Activated naive CD4-positive, alpha-beta T cell treated with anti-CD3 and anti-CD28 coated beads for 36 hours (primary cell): ENCODE measurements at places on chromosomes 5 and 9. TPM values are rescaled to one million over a fixed set of nuclear protein-coding genes. Genes with fewer than 3 reads are reported as not detected.

DNA sequence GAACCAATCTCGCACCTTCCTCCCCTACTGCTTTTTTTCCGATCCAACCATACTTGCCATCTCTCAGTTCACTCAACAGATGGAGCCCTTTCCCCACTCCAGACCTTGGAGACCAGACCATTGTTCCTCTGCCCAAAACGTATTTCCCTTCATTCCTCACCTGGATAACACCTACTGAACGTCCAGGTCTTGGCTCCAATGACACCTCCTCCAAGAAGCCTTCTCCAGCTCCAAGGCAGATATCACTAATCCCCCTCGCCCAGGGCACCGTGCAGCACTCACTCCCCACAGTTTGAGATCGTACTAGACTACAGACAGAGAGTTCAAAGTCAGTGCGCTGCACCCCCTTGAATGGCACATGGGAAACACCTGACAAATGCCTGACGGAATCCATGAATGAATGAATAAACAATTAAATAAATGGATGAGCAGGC, 47.1 kb upstream of the AKNA start:
- peaks cover 2% of the 10 kb centered on the region for H3K4me1 ChIP-seq
- DNase-seq = peak; percentile 37
- no peaks in the 10 kb centered on the region for H3K36me3 ChIP-seq

DNA sequence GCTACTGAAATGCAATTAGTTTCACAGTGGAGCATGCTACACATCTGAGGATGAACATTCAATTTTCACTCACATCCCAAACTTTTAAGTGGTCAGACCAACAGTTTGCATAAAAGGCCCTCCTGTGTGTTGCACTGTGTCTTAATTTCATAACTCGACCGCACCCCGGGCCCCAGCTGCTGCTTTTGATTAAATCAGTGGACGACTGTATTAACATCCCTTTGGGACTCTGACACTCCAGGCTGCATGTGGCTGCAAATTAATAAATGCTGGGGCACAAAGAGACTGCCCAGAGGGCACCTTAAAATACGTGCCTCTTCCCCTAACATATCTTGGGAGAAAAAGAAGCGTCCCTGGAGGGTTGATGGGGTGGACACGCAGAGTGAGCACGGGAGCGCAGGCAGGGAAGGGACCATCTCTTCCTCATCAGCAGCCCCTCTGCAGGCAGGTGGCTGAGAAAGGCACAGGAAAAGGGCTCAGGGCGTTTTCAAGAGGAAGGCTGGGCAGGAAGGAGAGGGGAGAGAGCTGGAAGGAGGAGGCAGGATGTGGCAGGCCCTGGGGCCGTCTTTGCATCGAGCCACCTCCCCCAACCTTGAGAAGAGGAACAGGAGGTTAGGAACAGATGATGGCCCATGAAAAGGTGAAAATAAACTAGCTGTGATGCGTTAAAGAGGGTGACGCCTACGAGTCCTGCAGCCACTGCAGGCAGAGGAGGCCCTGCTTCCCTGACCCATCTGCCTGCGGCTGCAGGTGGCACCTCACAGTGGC, 18.6 kb downstream of the MED10 start:
- H3K4me1 ChIP-seq = peaks cover 20% of the 10 kb centered on the region
- DNase-seq = peak; percentile 45
- H3K27ac ChIP-seq = peak overlapping the region; percentile 22
- H3K27me3 ChIP-seq = no peaks in the 10 kb centered on the region

- no peak overlapping the region for H3K27ac ChIP-seq
- no peaks in the 10 kb centered on the region for H3K4me1 ChIP-seq
- DNase-seq = no peak
Observed at GRCh38 chr5:27316271-27316650, 277.9 kb upstream of the CDH9 start.

DNA sequence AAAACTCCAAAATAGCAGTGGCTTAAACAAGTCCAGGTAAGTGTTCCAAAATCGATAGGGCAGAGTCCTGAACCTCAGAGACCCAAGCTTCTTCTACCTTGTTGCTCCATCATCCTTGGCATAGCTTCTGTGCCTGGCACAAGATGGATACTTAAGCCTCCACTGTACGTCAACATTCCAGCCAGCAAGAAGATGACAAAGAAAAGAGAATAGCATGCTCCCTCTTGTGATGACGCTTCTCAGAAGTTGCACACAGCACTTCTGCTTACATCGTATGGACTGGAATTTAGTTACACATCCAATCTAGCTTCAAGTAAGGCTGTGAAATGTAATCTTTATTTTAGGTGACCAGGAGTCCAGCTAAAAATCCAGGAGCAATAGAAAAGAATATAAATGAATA, 227.4 kb downstream of the ESM1 start:
- H3K27ac ChIP-seq = no peak overlapping the region
- no peak for DNase-seq
- peaks cover 19% of the 10 kb centered on the region for H3K4me1 ChIP-seq
- no peaks in the 10 kb centered on the region for H3K27me3 ChIP-seq

GRCh38 chr5:135085936-135086725, 52.1 kb upstream of the PITX1 start:
- no peak overlapping the region for H3K4me3 ChIP-seq
- DNase-seq = no peak
- H3K4me1 ChIP-seq = no peaks in the 10 kb centered on the region

DNA sequence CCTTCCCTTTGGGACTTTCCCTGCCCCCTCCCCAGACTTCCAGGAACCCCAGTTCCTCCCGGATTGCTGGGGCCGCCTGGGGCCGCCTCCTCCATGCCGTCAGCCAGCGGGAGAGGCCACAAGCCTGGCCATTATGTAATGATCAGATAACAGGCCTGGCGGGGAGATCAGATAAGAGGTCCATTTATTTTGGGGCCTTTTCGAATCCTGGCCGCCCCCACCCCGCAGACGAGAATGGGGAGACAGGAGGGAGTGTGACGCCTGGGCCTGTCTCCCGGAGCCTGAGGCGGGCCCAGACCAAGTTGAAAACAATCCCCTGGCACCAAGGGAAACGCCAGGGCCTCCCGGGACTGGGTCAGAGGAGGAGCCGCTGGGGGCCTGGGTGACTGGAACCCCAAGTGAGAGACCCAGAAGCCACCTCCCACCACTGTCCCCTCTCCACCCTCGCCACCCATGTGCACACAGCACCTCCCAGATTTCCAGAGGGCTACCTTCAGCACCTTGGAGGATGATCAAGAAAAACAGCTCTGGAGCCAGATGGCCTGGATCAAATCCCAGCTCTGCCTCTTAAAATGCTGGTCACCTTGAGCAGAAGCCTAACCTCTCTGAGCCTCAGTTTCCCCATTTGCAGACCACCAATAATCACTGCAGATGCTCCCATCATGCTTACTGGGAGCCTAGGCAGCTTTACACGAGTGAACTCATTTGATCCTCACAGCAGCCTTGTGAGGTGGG, 7.8 kb downstream of the ENG start:
- H3K4me1 ChIP-seq = no peaks in the 10 kb centered on the region
- H3K4me3 ChIP-seq = no peak overlapping the region
- DNase-seq = no peak
- H3K36me3 ChIP-seq = peaks cover 19% of the 10 kb centered on the region
- H3K27me3 ChIP-seq = no peaks in the 10 kb centered on the region

DNA sequence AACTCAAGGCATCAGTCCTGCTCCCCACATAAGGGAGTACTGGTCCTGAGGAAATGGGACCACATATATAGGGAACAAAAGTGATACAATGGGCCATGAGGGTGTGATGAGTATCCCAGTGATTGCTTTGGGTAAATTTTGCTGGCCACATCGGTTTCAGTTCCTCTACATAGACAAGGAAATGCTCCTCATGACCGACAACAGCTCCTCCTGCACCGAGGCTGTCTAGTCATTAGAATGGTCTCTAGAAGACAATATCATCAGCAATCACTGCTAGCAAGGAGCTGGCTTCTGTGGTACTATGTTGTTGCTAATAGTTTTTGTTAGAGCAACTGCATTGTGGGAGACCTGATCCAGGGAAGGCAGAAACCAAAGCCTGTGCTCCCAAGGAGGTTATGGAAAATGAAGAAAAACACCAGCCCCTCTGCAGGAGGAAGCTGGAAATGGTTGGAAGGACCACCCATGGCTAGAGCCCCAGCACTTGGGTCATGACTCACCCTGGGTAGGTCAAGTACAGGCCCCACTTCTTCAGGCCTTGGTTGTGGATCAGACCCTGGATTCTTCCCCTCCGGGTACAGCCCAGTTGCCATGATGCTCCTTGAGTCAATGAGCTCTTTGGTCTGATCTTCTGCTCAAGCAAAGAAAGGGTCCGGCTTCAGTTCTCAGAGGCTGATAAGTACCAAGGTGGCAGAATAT, 3.4 kb upstream of the CTSL start:
- no peaks in the 10 kb centered on the region for H3K36me3 ChIP-seq
- H3K27ac ChIP-seq = no peak overlapping the region
- peaks cover 12% of the 10 kb centered on the region for H3K4me1 ChIP-seq

DNA sequence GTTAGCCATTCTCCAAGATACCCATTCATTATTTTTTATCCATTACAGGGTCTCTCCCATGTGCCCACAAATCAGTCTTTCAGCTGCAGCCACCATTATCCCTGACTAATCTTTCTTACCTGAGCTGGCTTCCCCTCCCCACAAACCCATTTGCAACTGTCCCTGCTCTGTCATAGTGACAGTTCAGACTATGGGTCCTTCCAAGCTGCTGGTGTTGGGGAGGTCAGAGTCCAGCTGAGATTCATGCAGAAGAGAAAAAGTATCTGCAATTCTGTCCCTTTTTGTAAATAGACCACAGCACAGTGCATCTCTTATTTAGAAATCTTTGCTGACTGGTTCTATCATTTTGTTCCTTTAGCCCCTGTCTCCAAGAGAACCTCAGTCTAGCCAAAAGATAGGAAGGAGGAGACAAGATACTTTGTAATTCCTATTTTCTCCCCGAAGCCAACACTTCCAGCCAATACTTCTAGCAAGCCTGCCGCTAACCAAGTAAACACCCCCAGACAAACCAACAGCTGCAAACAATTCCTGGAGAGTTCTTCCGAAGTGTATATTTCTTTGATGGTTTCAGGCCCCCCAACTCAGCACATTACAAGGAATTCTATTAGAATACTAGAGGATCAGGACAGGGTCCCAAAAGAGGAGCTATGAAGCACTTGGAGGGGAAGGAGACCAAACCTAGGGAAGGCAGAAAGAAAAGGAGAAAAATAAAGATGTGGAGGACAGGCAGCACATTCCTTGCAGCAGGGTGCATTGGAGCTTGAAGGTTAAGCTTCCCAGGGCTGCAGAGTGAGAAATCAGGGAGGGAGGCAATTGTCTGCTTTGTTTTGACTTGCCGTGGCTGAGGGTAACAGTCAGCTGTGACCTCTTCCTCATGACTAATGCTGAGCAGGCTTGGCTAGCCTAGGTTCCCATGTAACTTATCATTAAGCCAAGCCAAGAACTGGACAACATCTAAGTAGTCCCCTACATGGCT, 148.5 kb downstream of the SGCD start:
- no peak overlapping the region for H3K27ac ChIP-seq
- peaks cover 7% of the 10 kb centered on the region for H3K4me1 ChIP-seq
- no peak for DNase-seq
- no peak overlapping the region for H3K4me3 ChIP-seq

GRCh38 chr9:79812099-79812498, 240.3 kb downstream of the TLE4 start:
- no peak overlapping the region for H3K27ac ChIP-seq
- H3K4me1 ChIP-seq = peaks cover 23% of the 10 kb centered on the region
- no peaks in the 10 kb centered on the region for H3K36me3 ChIP-seq

GRCh38 chr5:8908055-8908683, 637.7 kb downstream of the SEMA5A start:
- DNase-seq = peak; percentile 29
- H3K27ac ChIP-seq = no peak overlapping the region
- H3K36me3 ChIP-seq = peaks cover 1% of the 10 kb centered on the region
- H3K27me3 ChIP-seq = no peaks in the 10 kb centered on the region

GRCh38 chr9:130207241-130207992, 35.2 kb downstream of the NCS1 start:
- no peaks in the 10 kb centered on the region for H3K36me3 ChIP-seq
- DNase-seq = no peak
- no peak overlapping the region for H3K27ac ChIP-seq
- H3K4me1 ChIP-seq = no peaks in the 10 kb centered on the region
- H3K4me3 ChIP-seq = no peak overlapping the region

- H3K27me3 ChIP-seq = peaks cover 2% of the 10 kb centered on the region
- H3K4me3 ChIP-seq = no peak overlapping the region
- no peak overlapping the region for H3K27ac ChIP-seq
Observed at GRCh38 chr9:129685220-129685932, 19.9 kb downstream of the PRRX2 start.

GRCh38 chr5:78841767-78842166, 143.3 kb downstream of the ARSB start:
- H3K27ac ChIP-seq = no peak overlapping the region
- H3K4me1 ChIP-seq = no peaks in the 10 kb centered on the region
- no peak overlapping the region for H3K4me3 ChIP-seq
- H3K27me3 ChIP-seq = no peaks in the 10 kb centered on the region

GRCh38 chr9:38019731-38020130, 49.3 kb downstream of the SHB start:
- no peak for DNase-seq
- no peaks in the 10 kb centered on the region for H3K27me3 ChIP-seq
- no peaks in the 10 kb centered on the region for H3K4me1 ChIP-seq

DNA sequence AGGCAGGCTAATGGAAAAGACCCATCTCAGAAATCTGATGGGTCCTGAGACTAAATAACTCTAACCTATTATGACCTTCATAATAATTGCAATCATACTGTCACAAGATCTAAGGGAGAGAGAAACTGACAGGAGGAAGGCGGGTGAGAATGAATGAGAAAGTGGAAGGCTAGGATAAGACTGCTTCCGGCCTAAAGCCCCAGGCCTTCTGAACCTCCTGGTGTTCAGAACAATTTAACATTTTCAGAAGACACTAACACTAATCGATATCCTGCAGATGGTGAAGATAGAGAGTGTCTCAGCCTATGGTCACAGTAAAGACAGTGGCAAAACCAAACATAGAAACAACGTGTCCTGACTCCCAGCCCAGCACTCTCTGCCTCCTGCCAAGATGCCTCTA, 1.2 kb downstream of the RPS14 start:
- H3K27ac ChIP-seq = peak overlapping the region; percentile 99
- no peaks in the 10 kb centered on the region for H3K27me3 ChIP-seq
- peak overlapping the region; percentile 93 for H3K4me3 ChIP-seq
- peaks cover 34% of the 10 kb centered on the region for H3K4me1 ChIP-seq
- peaks cover 55% of the 10 kb centered on the region for H3K36me3 ChIP-seq
- DNase-seq = no peak

DNA sequence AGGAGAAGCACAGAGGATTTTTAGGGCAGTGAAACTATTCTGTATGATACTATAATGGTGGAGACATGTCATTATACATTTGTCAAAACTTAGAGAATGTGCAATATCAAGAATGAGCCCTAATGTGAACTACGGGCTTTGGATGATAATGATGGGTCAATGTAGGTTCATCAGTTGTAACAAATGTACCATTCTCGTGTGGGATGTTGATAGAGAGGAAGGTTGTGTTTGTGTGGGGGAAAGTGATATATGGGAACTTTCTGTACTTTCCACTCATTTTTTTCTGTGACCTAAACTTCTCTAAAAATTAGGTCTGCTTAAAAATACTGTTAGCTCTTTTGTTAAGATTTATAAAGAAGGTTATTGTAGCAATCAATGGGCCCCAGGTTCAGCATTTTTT, 138.9 kb downstream of the SPATA31D1 start:
- no peak overlapping the region for H3K4me3 ChIP-seq
- H3K27ac ChIP-seq = no peak overlapping the region
- DNase-seq = no peak
- no peaks in the 10 kb centered on the region for H3K36me3 ChIP-seq

Gene FLT4
- 2.7 TPM for total RNA-seq

Gene ARSB
- total RNA-seq = 7.1 TPM

Gene WDR38
- total RNA-seq = not detected

Gene TRMT10B
- 9.5 TPM for total RNA-seq

Gene PCDHGA6
- total RNA-seq = 0.07 TPM

Gene TAL2
- not detected for total RNA-seq

Gene BTF3
- total RNA-seq = 1,100 TPM

Gene ARHGEF28
- total RNA-seq = not detected

Gene DNAI1
- total RNA-seq = 0.26 TPM

Gene FOXD4
- not detected for total RNA-seq

Gene TAS2R1
- total RNA-seq = not detected

Gene COL27A1
- total RNA-seq = 7.0 TPM
